PC-3 (cell line): ENCODE measurements at places on chromosomes 12 and 14.

GRCh38 chr12:89892436-89892835, 183.8 kb upstream of the ATP2B1 start:
- DNase-seq: no peak

GRCh38 chr12:130205495-130205894, 43.2 kb downstream of the FZD10 start:
- DNase-seq: no peak

DNA sequence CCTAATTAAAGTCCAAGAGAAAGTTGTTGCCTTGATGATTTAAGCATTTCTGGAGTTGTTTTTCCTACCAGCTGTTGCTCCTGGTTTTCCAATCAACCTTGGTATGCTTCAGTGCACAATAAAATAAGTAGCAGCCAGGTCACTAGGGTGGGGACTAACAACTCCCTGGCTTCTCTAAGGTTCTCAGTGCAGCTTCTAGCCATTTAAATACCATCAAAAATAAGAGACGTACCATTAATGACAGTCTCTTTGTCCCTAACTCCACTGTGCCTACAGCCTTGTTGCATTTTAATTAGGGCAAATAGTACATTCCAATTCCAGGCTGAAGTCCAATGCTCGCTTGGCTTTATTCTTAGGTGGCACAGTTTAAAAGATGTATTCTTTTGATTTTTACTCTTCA, 11.8 kb downstream of the STON2 start:
- no peak for DNase-seq

- DNase-seq: no peak
These were observed 155.1 kb downstream of the ESRRB start for GRCh38 chr14:76531085-76531484.

- DNase-seq: no peak
These were observed 235.2 kb downstream of the CACNA1C start for GRCh38 chr12:2288001-2288400.
